T47D (cell line): ENCODE measurements at places on chromosomes 2 and 18.

- no peak for DNase-seq
These were observed 382.5 kb downstream of the CBLN2 start for GRCh38 chr18:72161691-72162090.

DNA sequence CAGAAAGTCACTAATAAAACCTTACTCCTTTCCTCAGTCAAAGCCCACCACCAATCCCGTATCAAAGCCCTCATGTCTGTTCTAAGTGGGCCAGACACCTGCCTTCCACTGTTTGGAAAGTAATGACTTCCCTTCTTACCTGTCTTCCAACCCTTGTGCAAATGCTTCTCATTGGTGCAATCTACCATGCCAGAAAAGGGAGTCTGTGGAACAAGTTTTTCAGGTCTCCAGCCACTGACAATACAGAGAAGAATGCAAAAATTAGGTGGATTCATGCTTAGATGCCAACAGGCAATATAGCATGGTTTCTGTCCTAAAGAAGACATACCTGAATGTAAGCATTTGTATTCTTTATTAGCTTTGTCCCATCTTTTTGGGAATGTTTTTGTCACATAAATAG lies 1140.6 kb upstream of the LRRTM1 start:
- DNase-seq = no peak

DNA sequence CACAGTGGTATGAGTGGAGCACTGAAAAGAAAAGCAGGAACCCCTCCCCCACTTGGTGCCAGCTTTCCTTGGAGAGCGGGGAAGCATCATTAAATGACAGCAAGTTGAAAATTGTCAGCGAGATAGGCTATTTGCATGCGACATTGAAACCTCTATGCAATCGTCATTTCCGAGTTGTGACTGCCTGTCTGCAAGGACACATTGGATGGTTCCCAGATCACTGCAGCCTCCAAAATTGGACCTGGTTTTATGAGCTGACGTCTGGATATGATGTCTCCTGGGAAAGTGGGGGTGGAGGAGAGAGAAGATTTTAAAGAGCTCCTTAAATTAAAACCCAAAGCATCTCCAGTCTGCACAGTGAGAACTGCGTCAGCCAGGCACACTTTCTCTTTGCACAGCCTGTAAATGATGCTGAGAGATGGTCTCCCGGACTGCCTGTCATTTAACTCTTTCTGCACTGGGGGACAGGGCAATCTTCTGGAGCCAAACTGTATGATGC lies 57.8 kb upstream of the KIF5C start:
- DNase-seq = no peak

GRCh38 chr2:226118471-226119429 lies 680.9 kb downstream of the IRS1 start:
- peak; percentile 52 for DNase-seq

DNA sequence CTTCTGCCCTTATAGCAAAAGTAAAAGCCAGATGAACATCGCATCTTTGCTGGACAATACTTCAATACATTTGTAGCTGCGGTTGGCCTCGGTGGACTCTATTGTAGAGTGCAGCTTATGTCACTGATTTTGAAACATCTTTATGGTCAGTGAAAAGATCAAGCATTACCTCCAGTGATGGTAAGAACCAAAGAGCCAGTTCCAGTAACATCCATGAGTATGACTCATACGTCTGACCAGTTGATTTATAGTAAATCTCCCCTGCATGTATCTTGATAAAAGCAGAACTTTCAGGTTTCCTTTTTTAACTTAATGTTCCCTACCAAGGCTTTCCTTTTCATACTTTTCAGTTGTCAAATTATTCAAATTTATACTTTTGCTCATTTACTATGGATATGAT lies 119.2 kb upstream of the HNRNPA3 start:
- DNase-seq = no peak

DNA sequence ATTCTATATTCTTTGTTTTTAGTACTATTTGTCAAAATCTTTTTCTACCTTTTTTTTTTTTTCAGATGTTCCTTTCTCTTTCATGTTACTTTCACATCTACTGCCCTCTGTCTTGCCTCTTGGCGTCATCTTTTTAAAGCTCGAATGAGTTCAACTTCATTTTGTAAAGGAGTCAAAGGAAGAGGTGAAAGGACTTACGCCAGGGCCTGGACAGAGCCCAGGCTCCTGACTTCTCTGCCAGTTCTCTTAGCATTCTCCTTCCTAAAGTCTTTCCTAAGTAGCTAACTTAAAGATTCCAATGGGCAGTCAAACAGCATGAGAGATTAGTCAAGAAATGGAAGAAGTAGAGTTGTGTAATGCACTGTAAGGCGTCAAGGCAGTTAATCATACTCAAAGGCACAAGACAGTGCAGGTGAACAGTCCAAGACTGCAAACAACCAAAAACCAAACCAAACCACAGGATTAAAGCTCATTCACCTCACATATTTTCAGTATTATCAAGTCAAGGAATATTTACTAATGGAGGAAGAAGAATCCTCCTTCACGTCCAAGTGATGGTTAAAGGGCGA lies 301.7 kb downstream of the TCF4 start:
- no peak for DNase-seq

- peak; percentile 21 for DNase-seq
These were observed at the start of gene CYRIA for GRCh38 chr2:16665748-16666448. Gene CYRIA, minus strand, starts transcription at chr2:16665834. Its CDS starts 77,715 bp downstream, at chr2:16588119.

GRCh38 chr2:239040152-239040761 lies 192.4 kb downstream of the TWIST2 start:
- no peak for DNase-seq

DNA sequence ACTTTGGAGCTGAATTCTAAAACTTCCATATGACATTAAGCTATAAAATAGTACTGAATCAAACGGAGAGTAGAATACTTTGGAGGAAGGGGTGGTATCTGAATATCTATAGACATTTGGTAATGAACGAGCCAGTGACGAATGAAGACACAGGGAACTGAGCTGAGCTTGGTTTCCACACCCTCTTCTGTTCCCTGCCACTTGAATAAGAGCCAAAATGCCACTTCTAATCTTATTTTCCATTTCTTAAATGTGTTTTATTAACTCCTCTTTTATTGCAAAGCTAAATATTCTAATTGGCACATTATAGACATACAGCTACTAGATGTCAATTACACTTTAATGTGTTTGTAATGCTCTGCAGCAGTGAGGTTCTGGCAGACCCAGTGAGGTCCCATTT lies 76.1 kb downstream of the AFF3 start:
- peak; percentile 73 for DNase-seq

- no peak for DNase-seq
These were observed 53.8 kb downstream of the GULP1 start for GRCh38 chr2:188345426-188345825.

GRCh38 chr18:26516964-26517363 lies 31.4 kb downstream of the KCTD1 start:
- no peak for DNase-seq
